Chondrocyte (in vitro differentiated cells): ENCODE measurements at places on chromosomes 6 and 20. TPM values are rescaled to one million over a fixed set of nuclear protein-coding genes. Genes with fewer than 3 reads are reported as not detected.

GRCh38 chr20:44180814-44181213, 6.2 kb downstream of the JPH2 start:
- DNase-seq = no peak

GRCh38 chr6:6405997-6406714, 85.7 kb upstream of the F13A1 start:
- no peak for DNase-seq

DNA sequence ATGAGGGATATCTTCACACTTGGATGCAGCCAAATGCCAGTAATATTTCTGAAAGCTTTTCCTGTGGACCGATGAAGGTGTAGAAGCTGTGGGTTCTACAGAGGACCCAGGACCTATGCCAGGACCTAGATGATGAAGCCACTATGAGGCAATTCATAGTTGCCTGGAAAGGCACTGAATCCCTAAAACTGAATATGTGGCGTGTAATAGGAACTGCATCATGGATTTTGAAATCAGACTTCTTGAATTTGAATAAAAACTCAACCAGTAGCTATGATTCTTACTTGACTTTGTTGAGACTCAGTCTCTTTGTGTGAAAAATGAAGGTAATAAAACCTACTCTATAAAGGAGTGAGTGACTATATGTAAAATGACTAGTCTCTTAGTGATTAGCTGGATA, 89.9 kb upstream of the SGK1 start:
- no peak for DNase-seq

GRCh38 chr6:111805511-111806164, 67.6 kb downstream of the FYN start:
- no peak for DNase-seq

- no peak for DNase-seq
These were observed 176.1 kb downstream of the CDKAL1 start for GRCh38 chr6:20710341-20710740.

DNA sequence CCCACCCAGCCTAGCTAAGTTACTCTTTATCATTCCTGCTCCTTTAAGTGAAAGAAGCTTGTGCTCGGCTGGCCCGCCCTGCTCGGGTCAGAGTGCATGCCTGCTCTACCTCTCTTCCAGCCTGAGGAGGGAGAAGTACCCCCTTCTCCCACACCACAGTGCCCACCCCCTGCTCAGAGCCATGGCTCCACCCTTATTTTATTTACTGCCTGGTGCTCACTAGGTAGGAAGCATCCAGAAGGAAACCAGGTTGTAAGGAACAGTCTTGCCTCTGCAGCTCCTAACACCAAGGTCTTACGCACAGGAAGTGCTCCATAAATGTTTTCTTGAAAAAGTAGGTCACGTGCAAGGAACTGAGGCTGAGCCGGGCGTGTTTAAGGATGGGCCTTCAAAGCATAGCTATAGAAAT, 105.7 kb upstream of the SNX9 start:
- no peak for DNase-seq

Gene SAPCD1
- 1.3 to 2.4 TPM (median 1.4 TPM) in 3 replicates for total RNA-seq
